Stimulated activated CD8-positive, alpha-beta memory T cell treated with anti-CD3 and anti-CD28 coated beads, Interleukin-2, amount 100 ng/mL, for 1 hour (primary cell): ENCODE measurements at places on chromosomes 5 and 9.

GRCh38 chr9:3746296-3747275, 220.8 kb upstream of the RFX3 start:
- no peak for DNase-seq

DNA sequence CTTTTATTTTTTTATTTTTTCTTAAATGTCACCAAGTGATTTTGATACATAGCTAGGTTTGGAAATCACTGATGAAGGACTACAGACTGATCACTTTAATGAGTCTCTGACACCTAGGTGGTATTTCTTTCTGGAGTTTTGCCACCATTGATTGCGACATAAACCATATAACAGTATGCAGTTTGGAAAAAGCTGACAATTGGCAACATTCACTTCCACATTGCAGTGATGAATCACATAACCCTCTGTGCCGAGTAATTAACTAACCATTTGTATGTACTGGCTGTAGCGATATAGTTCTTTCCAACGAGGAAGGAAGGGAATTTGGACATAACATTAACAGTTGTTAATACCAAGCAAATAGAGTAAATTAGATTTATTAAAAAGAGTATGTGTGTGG, 222.9 kb upstream of the EFNA5 start:
- DNase-seq, result no peak

DNA sequence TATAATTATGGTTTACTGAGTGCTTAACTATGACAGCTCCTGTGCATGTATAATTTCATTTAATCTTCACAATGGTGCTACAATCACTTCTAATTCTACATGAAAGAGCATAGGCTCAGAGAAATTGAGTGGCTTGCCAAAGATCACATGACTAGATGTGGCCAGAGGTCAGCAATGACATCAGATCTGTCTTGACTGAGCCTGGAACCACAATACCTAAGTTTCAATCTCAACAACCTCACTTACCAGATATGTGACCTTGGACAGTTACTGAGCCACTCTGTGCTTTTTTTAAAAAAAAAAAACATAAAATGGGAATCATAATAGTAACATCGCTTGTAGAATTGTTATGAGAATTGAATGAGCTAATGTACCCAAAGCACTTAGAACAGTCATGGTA, 130.7 kb downstream of the TRIM32 start:
- no peak for DNase-seq

GRCh38 chr9:111058166-111058565, 19.9 kb upstream of the LPAR1 start:
- DNase-seq, result no peak

- no peak for DNase-seq
These were observed 36.2 kb downstream of the FBXL17 start for GRCh38 chr5:108345541-108346171.
